Glutamatergic neuron (in vitro differentiated cells): ENCODE measurements at places on chromosomes 5 and 9. TPM values are rescaled to one million over a fixed set of nuclear protein-coding genes. Genes with fewer than 3 reads are reported as not detected.

DNA sequence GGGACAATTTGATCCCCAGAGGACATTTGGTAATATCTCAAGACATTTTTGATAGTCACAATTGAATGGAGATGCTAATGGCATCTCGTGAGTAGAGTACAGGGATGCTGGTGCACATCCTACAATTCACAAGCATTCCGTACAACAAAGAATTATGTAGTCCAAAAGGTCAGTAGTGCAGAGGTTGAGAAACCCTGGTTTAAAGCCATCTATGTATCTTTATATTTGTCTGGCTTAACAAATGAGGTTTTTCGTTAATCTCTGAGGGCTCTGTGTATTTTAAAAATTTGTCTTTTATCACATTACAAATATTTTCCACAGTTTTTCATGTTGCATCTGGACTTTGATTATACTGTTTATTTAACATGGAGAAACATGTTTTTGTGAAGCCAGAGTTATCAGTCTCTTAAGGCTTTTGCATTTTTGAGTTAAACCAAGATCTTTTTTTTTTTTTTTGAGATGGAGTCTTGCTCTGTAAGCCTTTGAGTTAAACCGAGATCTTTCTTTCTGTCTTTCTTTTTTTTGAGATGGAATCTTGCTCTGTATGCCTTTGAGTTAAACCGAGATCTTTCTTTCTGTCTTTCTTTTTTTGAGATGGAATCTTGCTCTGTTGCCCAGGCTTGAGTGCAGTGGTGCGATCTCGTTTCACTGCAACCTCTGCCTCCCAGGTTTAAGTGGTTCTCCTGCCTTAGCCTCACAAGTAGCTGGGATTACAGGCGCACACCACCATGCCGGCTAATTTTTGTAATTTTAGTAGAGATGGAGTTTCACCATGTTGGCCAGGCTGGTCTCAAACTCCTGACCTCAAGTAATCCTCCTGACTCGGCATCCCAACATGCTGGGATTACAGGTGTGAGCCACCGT lies 2.8 kb downstream of the HSDL2 start:
- peaks cover 3% of the 10 kb centered on the region for H3K4me1 ChIP-seq
- no peak overlapping the region for H3K27ac ChIP-seq
- no peak for DNase-seq
- no peak overlapping the region for H3K4me3 ChIP-seq
- H3K27me3 ChIP-seq = no peaks in the 10 kb centered on the region

GRCh38 chr9:109745335-109746283 lies 34.4 kb upstream of the PALM2AKAP2 start:
- H3K27ac ChIP-seq = peak overlapping the region; percentile 77
- no peaks in the 10 kb centered on the region for H3K36me3 ChIP-seq
- peak; percentile 41 for DNase-seq
- H3K4me3 ChIP-seq = peak overlapping the region; percentile 31
- H3K4me1 ChIP-seq = peaks cover 15% of the 10 kb centered on the region

GRCh38 chr5:37721447-37721871 lies 118.4 kb downstream of the GDNF start:
- no peak for DNase-seq
- H3K36me3 ChIP-seq = no peaks in the 10 kb centered on the region
- H3K27me3 ChIP-seq = no peaks in the 10 kb centered on the region
- peaks cover 10% of the 10 kb centered on the region for H3K4me1 ChIP-seq
- no peak overlapping the region for H3K4me3 ChIP-seq
- H3K27ac ChIP-seq = no peak overlapping the region

GRCh38 chr5:179795049-179795862 lies 1.5 kb downstream of the LTC4S start:
- no peak overlapping the region for H3K27ac ChIP-seq
- peaks cover 10% of the 10 kb centered on the region for H3K27me3 ChIP-seq
- DNase-seq = no peak
- H3K4me1 ChIP-seq = no peaks in the 10 kb centered on the region

DNA sequence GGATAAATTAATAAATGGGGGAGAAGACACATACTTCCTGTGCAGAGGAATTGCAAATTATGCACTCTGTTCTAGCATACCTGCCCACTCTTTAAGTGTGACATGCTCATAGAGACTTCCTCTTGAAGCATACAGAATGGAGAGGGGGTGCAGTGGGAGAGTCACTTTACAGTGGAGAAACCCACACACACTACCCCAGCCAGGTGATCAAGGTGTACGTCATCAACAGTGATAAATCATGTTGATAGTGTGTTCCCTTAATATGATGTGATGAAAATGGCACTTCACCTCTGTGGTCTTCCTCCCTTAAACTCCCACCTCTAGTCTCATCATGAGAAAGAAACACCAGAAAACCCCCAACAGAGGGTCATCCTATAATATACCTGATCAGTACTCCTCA lies 110.0 kb downstream of the SH3GL2 start:
- no peak for DNase-seq
- H3K4me1 ChIP-seq = no peaks in the 10 kb centered on the region
- no peaks in the 10 kb centered on the region for H3K36me3 ChIP-seq
- no peak overlapping the region for H3K27ac ChIP-seq
- no peak overlapping the region for H3K4me3 ChIP-seq
- H3K27me3 ChIP-seq = no peaks in the 10 kb centered on the region

- no peaks in the 10 kb centered on the region for H3K36me3 ChIP-seq
- no peak overlapping the region for H3K27ac ChIP-seq
- no peak overlapping the region for H3K4me3 ChIP-seq
- peaks cover 3% of the 10 kb centered on the region for H3K4me1 ChIP-seq
- no peak for DNase-seq
Measured at GRCh38 chr9:73200694-73201452, 49.2 kb downstream of the ANXA1 start.

GRCh38 chr5:139668064-139668880 lies 20.1 kb downstream of the CXXC5 start:
- H3K27me3 ChIP-seq = peaks cover 7% of the 10 kb centered on the region
- no peaks in the 10 kb centered on the region for H3K36me3 ChIP-seq
- DNase-seq = peak; percentile 61
- peak overlapping the region; percentile 70 for H3K4me3 ChIP-seq
- H3K4me1 ChIP-seq = peaks cover 43% of the 10 kb centered on the region

DNA sequence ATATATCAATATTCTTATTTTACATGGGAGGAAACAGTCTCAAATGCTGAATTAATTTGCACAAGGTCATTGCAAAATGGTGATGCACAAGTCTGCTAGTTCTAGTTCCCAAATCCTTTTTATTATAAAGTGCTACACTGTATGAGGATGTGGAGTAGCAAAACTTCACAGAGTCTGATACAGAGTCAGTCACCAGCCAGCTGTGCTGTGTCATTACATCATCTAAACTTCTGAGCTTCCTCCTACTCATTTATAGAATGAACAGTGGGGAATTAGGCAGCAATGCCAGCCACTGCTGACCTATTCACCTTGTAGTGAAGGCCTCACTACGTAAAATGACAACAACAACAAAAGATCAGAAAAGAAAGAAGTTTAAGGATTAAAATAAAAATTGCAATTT lies 357.8 kb downstream of the TMEM167A start:
- H3K4me1 ChIP-seq = no peaks in the 10 kb centered on the region
- H3K27me3 ChIP-seq = peaks cover 1% of the 10 kb centered on the region
- DNase-seq = no peak
- no peak overlapping the region for H3K4me3 ChIP-seq
- H3K27ac ChIP-seq = no peak overlapping the region

GRCh38 chr9:86069206-86069869 lies 30.0 kb downstream of the GOLM1 start:
- DNase-seq = no peak
- no peak overlapping the region for H3K27ac ChIP-seq
- H3K36me3 ChIP-seq = no peaks in the 10 kb centered on the region
- H3K27me3 ChIP-seq = peaks cover 2% of the 10 kb centered on the region
- H3K4me1 ChIP-seq = peaks cover 5% of the 10 kb centered on the region
- H3K4me3 ChIP-seq = no peak overlapping the region

GRCh38 chr9:120391691-120392090 lies 188.3 kb downstream of the CDK5RAP2 start:
- DNase-seq = no peak
- H3K27ac ChIP-seq = no peak overlapping the region
- no peaks in the 10 kb centered on the region for H3K36me3 ChIP-seq
- peaks cover 8% of the 10 kb centered on the region for H3K4me1 ChIP-seq

DNA sequence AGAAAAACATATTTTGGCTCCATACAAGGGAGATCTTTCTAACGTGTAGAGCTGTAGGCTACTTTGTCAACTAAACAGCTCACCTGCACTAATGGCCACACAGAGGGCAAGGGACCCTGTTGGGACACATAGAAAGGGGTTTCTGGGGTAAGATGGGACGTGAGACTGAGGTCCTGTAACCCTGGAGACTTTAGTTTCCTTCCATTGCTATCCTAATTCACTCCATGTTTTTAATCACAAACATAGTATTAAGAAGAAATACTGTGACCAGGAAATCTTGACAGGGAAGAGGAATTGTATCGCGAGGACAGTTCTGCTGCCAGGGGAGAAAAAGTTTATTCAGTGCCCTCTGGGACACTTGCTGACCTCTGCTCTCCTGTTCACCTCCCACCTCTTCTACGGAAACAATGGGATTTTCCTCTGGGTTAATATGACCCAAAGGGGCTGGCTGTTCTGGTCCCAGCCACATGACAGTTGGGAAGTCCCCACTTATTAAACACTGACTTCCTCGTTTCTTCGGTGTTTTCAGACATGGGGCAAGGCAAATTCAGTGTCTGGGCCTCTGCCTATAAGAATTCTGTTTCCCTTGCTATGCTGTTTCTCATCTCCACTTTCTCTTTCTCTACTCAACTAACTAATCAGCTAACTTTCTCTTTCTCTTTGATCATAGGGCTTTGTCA lies 106.9 kb upstream of the SEMA6A start:
- peaks cover 12% of the 10 kb centered on the region for H3K4me1 ChIP-seq
- no peak overlapping the region for H3K27ac ChIP-seq
- no peak for DNase-seq
- H3K4me3 ChIP-seq = no peak overlapping the region
- H3K27me3 ChIP-seq = no peaks in the 10 kb centered on the region
- peaks cover 7% of the 10 kb centered on the region for H3K36me3 ChIP-seq

DNA sequence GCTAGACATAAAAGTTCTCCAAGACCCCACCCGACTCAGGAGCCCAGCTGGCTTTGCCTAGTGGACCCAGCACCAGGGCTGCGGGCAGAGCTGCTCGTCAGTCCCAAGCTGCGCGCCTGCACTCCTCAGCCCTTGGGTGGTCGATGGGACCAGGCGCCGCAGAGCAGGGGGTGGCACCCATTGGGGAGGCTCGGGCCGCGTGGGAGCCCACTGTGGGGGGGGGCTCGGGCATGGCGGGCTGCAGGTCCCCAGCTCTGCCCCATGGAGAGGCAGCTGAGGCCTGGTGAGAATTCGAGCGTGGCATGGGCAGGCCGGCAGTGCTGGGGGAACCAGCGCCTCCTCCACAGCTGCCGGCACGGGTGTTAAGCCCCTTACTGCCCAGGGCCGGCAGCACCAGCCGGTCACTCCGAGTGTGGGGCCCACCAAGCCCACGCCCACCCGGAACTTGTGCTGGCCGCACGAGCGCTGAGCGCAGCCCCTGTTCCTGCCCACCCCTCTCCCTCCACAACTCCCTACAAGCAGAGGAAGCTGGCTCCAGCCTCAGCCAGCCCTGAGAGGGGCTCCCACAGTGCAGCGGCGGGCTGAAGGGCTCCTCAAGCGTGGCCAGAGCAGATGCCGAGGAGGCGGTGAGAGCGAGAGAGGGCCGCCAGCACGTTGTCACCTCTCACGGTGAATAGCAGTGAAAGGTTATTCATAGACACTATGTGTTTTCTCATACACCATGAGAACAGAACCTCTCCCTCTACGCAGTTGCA lies 54.9 kb downstream of the RAPGEF6 start:
- peaks cover 7% of the 10 kb centered on the region for H3K4me1 ChIP-seq
- H3K27me3 ChIP-seq = peaks cover 8% of the 10 kb centered on the region
- DNase-seq = no peak
- H3K36me3 ChIP-seq = peaks cover 29% of the 10 kb centered on the region
- H3K4me3 ChIP-seq = no peak overlapping the region

- H3K27ac ChIP-seq = no peak overlapping the region
- no peaks in the 10 kb centered on the region for H3K4me1 ChIP-seq
- H3K4me3 ChIP-seq = no peak overlapping the region
- peaks cover 7% of the 10 kb centered on the region for H3K36me3 ChIP-seq
- no peak for DNase-seq
- H3K27me3 ChIP-seq = peaks cover 3% of the 10 kb centered on the region
Measured at GRCh38 chr9:33254211-33254610, 10.3 kb downstream of the BAG1 start.

- H3K27ac ChIP-seq = no peak overlapping the region
- H3K4me3 ChIP-seq = no peak overlapping the region
- H3K27me3 ChIP-seq = no peaks in the 10 kb centered on the region
- DNase-seq = no peak
Measured at GRCh38 chr5:154842689-154843530, 7.5 kb downstream of the FAXDC2 start.

DNA sequence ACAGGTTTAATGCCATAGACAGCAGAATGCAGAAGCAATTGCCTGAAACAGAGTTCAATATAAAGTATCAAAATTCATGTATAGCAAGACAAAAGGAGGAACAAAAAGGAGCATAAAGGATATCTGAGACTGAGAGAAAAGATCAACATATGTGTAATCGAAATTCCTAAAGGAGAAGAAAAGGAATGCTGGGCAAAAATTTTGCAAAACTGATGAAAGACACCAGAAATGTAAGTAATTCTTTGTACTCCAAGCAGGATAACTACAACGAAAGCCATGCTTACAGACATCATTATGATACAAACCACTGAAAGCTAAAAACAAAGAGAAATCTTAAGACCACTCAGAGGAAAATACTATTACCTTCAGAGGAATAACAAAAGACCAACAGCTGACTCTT lies 72.8 kb upstream of the MTAP start:
- H3K36me3 ChIP-seq = no peaks in the 10 kb centered on the region
- no peak overlapping the region for H3K4me3 ChIP-seq
- no peak overlapping the region for H3K27ac ChIP-seq
- H3K4me1 ChIP-seq = no peaks in the 10 kb centered on the region
- DNase-seq = no peak

GRCh38 chr9:70574151-70574837 lies 159.8 kb upstream of the KLF9 start:
- no peaks in the 10 kb centered on the region for H3K27me3 ChIP-seq
- no peaks in the 10 kb centered on the region for H3K36me3 ChIP-seq
- H3K27ac ChIP-seq = no peak overlapping the region

GRCh38 chr5:177542816-177543465 lies 11.4 kb downstream of the FAM193B start:
- peaks cover 6% of the 10 kb centered on the region for H3K27me3 ChIP-seq
- peaks cover 61% of the 10 kb centered on the region for H3K4me1 ChIP-seq
- no peaks in the 10 kb centered on the region for H3K36me3 ChIP-seq
- H3K27ac ChIP-seq = peak overlapping the region; percentile 93
- H3K4me3 ChIP-seq = peak overlapping the region; percentile 81
- DNase-seq = peak; percentile 40

The C9 gene
- total RNA-seq = not detected

The HRCT1 gene
- not detected for total RNA-seq

The PPIC gene
- 5.7 TPM for total RNA-seq

The RXRA gene
- total RNA-seq = 20.5 TPM

The SLC6A7 gene
- not detected for total RNA-seq

The CNTLN gene
- 11.3 TPM for total RNA-seq

The PCDHB5 gene
- total RNA-seq = 72.2 TPM
